Suprapubic skin (tissue), 4 donors: ENCODE measurements at places on chromosomes 7 and 10. TPM values are rescaled to one million over a fixed set of nuclear protein-coding genes. Genes with fewer than 3 reads are reported as not detected.

DNA sequence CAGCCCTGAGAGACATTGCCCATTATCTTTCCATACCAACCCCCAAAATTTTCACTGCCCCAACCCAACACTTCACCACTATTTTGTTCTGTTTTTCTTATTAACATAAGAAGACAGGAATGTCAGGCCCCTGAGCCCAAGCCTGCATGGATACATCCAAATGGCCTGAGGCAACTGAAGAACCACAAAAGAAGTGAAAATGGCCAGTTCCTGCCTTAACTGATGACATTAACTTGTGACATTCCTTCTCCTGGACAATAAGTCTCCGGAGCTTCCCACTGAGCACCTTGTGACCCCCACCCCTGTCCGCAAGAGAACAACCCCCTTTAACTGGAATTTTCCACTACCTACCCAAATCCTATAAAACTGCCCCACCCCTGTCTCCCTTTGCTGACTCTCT lies 1076.4 kb upstream of the GHITM start:
- no peak for DNase-seq

GRCh38 chr10:27252267-27253000 lies 11.8 kb upstream of the ACBD5 start:
- no peak for DNase-seq

- peak; percentile 92 for DNase-seq
Measured at GRCh38 chr10:71727738-71728737, 8.5 kb upstream of the C10orf105 start.

Gene ITIH5
- 4.8 TPM for total RNA-seq

DNA sequence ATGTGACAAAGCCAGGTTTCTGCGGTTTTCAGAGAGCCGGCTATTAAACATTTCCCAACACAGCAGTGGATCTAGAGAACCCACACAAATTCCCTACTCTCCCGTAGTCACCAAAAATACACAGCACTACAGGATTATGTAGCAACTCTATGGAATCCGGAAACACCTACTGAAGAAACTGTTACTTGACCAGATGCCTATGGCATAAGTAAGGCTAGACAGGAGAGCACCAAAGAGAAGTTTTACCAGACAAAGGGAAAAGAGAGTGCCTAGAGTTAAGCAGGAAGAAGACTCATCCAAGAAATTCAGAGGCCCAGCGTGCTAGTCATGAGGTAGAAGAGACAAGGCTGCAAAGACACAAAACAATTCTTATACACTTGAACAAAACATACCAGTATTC lies 321.1 kb downstream of the PARD3 start:
- DNase-seq: no peak

Gene SPDYE9
- not detected for total RNA-seq

Gene MUC3A
- total RNA-seq: not detected

- DNase-seq: no peak
Measured at GRCh38 chr10:62193479-62193878, 75.2 kb downstream of the RTKN2 start.

- DNase-seq: no peak
Measured at GRCh38 chr7:135682191-135682590, 19.9 kb downstream of the STMP1 start.

Gene SAP25
- not detected for total RNA-seq

- DNase-seq: no peak
Measured at GRCh38 chr7:42730586-42730985, 181.3 kb downstream of the C7orf25 start.

- DNase-seq: no peak
Measured at GRCh38 chr10:49218480-49218879, 30.3 kb upstream of the TMEM273 start.

Gene SPDYE16
- total RNA-seq: not detected

DNA sequence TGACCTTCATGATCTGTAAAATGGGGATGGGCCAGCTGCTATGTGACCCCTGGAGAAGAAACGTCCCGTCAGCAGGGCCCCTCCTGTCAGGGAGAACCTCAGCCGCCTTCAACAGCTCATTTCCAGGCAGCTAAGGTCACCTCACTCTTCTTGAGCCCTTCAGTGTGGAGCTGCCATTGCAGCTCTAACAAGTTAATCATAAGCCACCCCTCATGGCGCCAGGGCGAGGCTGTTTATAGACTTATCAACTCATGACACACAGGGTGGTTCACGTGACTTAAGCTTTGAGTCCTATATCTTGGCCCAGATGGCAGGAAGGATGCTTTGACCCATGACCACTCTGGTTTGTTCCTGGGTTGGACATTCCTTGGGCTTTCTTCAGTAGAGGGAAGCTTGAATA lies 315.1 kb downstream of the TNS3 start:
- DNase-seq: no peak

Gene RPS24
- 3,226 TPM for total RNA-seq

DNA sequence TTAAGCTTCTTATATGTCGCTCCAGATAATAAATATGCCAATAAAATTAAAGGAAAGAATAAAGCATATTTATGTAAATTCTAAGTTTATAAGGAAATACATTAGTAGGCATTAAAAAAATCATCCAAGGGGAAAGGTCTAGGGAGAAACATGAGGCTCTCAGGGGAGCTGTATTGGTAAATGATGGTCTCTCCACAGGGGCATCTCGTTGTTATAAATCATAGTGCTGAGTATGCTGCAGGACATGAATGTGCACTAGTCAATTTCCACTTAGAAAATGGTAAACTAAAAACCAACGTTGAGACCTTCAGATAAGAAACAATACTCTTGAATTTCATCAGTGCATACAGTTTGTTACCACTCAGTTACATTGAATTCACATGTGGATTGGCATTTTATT lies 194.0 kb upstream of the AHR start:
- no peak for DNase-seq

Gene GIMAP5
- 9.3 TPM for total RNA-seq

Gene SYT15
- total RNA-seq: 2.3 TPM

DNA sequence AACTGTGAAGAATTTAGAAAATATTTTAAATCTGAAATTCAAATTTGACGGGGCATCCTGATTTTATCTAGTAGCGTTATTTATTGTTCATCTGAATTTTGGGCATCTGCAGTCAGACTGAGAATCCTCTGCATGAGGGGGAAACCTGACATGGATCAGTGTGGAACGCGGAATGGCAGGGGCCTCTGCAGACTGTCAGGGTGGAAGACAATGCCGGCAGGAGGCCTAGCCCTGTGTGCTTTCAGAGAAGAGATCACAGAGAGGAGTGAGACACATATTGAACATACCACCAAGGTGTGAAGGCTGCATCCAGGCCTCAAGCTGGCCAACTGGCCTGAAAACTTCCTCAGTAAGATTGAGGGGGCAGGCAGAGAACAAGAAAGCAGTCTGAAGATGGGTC lies 921.1 kb upstream of the GHITM start:
- no peak for DNase-seq

DNA sequence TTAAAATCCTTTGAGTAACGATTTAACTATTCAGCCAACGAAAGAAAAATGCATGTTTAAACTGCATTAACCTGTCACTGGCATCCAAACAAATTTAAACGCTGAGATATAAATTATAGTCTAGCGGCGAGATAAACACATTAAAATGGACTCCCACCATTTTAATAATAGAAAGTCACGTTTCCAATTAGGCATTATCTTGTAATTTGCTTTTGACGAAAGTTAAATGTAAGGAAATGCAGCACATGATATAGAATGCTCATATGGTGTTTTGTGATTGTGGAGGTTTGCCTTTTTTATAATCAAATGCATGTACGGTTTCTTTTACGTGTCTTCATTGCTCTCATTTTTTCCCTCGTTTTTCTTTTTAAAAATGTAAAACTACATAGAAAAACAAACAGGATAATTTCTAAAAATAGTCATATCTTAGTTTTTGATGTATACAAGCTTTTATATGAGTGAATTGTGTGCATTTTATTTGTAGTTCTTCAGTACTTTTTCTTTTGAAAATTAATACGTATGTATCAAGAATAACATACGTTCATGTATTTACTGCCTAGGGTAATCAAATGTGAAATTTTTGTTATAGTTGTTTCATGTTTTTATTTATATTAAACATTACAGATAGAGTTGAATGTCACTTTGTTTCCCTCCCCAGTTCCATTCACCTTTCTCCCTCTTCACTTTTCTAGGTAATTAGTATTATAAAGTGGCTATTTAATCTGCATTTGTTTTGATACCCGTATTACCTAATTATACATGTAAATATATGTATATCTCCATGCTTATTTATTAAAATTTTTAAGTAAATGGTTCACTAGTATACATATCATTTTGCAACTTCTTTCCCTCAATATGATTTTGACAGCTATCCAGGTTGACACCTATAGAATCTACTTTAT lies 1.1 kb upstream of the KLF14 start:
- DNase-seq: no peak

Gene RNF148
- total RNA-seq: 1.4 TPM

DNA sequence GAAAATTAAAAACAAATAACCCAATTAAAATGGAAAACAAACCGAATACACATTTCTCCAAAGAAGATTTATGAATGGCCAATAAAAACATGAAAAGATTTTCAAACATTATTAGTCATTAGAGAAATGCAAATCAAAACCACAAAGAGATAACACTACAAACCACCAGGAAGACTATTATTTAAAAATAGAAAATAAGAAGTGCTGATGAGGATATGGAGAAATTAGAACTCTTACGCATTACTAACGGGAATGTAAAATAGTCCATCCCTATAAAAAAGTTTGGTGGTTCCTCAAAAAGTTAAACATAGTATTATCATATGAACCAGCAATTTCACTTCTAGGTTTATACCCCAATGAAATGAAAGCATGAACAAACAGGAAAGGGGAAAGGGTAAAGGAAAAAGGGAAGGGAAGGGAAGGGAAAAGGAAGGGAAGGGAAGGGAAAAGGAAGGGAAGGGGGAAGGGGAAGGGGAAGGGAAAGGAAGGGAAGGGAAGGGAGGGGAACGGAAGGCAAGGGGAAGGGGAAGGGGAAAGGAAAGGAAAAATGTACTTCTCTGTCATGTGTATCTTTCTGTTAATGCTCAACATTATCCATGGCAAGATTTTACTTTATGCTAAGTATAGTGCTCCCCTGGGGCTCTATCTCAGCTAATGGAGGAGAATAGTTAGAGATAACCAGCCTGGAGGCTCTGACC lies 125.3 kb upstream of the RSU1 start:
- DNase-seq: no peak

- no peak for DNase-seq
Measured at GRCh38 chr10:28242555-28243204, 60.2 kb downstream of the MPP7 start.

GRCh38 chr7:132532281-132532680 lies 44.0 kb downstream of the PLXNA4 start:
- DNase-seq: no peak

DNA sequence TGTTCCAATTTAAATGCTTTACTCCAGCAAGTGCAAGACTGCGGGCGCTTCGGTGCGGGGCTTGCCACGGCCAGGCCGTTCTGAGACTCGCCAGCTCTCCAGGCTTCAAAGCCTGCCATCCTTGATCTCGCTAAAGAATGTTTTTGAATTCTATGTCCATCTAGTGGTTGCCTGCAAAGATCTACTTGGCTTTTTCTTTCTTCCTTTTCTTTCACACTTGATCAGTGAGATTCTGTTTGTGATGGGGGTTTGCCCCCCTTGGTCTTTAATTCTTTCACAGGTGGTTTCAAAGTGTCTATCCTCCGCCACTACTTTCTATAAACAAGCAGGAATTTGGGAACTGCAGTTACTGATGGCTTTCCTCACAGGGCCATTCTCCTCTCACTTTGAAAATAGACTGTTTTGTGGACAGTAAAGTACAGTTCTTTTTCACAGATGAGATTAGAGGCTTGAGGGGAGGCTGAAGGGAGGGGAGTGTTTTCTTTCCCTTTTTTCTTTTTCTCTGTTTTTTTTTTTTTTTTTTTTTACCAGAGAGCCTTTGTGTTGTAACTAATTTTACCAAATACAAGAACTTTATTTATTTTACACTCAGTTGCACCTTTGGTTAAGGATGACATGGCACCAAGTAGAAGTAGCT lies 15.2 kb upstream of the FBXW4 start:
- DNase-seq: no peak

GRCh38 chr10:12846718-12847117 lies 154.8 kb downstream of the CCDC3 start:
- DNase-seq: no peak

Gene ZNF12
- 17.9 TPM for total RNA-seq

Gene SFRP5
- 1.0 TPM for total RNA-seq

- no peak for DNase-seq
Measured at GRCh38 chr10:122171302-122172075, 99.6 kb upstream of the BTBD16 start.

Gene RASA4B
- 27.1 TPM for total RNA-seq

Gene GOLGA7B
- total RNA-seq: 27.9 TPM

GRCh38 chr10:78491812-78492211 lies 458.1 kb downstream of the RPS24 start:
- no peak for DNase-seq

GRCh38 chr7:151083071-151083823 lies at the start of gene TMUB1:
TMUB1 (minus strand) TSS chr7:151083493; CDS start chr7:151082563, 930 bp downstream.
- DNase-seq: peak; percentile 90

Gene FAM25A
- total RNA-seq: 593 TPM

Gene SBDS
- 97.5 TPM for total RNA-seq
